Dermis blood vessel endothelial cell (primary cell): ENCODE measurements at places on chromosomes 5 and 9. TPM values are rescaled to one million over a fixed set of nuclear protein-coding genes. Genes with fewer than 3 reads are reported as not detected.

The OR4F3 gene
- total RNA-seq = not detected in 2 replicates

The SHISAL2B gene
- total RNA-seq = not detected in 2 replicates

The CCNI2 gene
- total RNA-seq = 0.34 and 0.51 TPM in 2 replicates

The EHMT1 gene
- 65.3 and 89.3 TPM in 2 replicates for total RNA-seq
